GM03348 (cell line): ENCODE measurements at places on chromosomes 3 and 15.
A peak's percentile ranks its signal among the peaks of the same experiment; 100 is the strongest.

GRCh38 chr3:105883798-105884377 is 15.1 kb upstream of the CBLB start:
- no peak for DNase-seq

DNA sequence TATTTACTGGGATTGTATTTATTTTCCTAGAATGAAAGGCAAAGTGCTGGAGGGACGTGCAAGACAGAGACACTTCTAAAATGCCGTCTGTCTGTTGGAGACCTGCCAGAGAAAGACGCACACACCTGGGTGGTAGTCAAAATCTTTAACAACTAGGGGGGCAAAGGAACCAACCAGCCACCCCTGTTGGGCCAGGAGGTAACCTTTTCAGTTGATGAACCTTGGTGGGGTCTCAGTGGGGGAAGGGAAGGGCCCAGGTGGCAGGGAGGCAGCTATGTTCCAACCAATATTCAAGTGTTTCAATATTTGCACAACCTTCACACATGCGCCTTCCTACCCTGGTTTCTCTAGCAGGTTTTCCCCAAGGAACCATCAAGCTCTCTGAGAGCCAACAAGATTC is 99.0 kb downstream of the MEGF11 start:
- DNase-seq, result no peak

DNA sequence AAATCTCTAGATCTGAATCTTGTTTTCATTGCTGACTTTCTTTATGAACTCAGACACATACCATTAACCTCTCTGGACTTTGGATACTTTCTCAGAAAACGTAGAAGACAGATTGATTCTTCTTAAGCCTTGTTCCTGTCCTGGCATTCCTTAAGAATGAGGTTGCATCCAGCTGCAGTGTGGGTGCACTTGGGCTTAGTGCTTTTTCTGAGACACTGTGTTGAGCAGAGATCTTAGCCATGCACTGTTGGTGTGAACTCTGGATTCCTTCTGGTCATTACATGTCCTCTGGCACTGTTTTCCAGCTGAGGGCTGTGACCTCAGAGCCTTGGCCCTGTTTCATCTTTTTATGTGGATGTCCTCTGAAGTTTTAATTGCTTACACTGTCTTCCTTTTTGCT is 428.3 kb downstream of the CNTN4 start:
- DNase-seq, result no peak

GRCh38 chr3:98388147-98388546 is 2.3 kb upstream of the OR5K3 start:
- no peak for DNase-seq

DNA sequence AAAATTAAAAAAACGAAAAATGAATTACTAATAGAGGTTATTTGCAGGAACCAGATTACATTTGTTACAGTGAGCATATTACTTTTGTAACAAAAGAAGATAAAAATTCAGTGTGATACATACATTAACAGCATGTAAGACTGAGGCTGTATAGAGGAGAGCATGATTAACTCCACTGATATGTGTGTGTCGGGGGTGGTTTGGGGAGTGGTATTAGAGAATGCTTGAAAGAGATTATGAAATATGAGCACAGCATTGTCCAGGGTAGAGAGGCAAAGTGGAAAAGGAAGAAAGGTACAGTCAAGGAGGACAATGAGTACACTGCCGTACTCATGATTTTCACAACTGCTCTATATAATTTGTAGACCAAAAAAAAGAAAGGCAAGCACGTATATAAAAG is 62.9 kb upstream of the LRRFIP2 start:
- DNase-seq, result no peak

DNA sequence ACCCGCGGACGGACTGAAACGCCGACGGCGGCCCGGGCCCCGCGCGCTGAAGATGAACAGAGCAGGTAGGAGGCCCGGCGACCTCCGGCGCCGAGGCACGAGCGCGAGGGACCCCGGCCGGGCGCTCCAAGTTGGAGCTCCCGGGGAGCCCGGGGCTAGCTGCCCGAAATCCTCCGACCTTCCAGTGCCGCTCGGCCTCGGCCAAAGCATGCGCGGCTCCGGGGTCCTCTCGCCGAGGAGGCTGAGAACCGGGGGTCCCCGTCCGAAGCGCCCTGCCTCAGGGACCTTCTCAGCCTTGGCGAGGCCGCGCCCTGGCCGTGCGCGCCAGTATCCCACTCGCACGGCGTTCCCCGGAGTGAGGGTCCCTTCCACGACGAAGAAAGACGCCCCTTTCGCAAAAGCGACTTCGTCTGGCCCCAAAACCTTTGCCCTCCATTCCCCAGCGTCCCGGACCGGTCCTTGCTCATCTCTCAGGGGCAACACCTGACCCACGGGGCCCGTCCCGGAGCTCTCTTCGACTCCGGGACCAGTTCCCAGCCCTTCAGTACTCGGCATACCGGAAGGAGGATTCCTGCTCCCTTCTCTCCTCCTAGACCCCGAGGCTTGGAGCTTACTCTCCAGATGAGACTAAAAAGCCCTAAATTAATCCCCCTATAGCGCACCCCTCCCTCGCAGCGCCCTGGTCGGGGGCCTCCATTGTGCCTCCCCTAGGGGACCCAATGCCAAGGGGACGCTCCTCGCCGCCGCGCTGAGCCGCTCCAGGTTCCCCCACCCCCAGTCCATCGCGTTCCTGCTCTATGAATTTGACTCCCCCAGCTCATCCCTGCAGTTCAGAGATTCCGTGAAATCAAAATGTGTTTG is 7.7 kb upstream of the FGD5 start:
- DNase-seq, result no peak

DNA sequence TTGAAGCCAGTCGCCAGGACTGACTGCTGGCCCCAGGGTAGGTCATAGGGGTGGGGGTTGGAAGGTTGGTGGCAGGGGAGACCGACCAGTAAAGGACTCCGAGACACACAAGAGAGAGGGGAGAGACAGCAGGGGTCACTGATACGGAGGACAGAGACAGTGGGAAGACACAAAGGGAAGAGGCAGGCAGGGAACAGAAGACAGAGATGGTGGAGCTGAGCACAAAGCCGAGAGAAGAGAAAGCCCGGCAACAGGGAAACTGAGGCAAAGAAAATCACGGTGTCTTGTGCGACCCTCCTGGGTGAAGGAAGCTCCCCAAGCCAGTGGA is 510 bp downstream of the RASL12 start:
- DNase-seq, result no peak

GRCh38 chr15:51322621-51323296 is 15.6 kb downstream of the CYP19A1 start:
- peak; percentile 20 for DNase-seq

GRCh38 chr15:29924750-29925149 is 102.5 kb upstream of the TJP1 start:
- peak; percentile 85 for DNase-seq

- no peak for DNase-seq
These were observed 23.7 kb downstream of the CPN2 start for GRCh38 chr3:194327218-194328052.

DNA sequence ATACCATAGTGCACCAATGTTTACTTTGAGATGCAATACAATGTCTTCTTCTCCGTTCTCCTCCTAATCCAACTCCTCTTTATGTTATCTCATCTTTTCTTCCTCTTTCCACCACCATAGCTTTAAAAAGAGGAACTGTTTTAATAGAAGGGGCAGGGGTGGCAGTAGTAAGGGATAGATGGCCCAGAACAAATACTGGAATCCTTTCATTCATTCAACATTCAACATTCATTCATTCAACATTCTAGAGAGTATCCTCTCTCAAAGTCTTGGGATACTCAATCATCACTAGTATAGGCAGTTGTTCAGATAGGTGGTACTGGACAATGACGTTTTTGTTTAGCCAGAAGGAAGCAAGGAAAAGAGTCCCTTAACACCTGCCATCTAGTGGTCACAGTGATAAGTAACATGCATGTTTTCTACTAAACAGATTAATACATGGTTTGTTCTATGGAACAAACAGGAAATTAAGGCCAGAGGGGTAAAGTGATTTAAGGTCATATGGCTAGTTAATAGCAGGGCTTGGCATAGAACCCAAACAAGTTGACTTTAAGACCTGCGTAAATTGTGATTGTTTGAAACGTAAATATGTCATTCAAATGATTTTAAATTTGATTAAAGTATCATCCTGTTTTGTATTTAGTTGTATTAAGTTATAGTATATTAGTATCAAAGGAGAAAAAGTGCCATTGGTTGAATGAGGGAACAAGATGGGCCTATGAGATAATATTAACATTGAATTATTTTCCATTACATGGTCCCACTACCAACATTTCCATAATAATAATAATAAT is 26.9 kb upstream of the EHHADH start:
- peak; percentile 71 for DNase-seq

GRCh38 chr3:71063773-71064290 is 519.7 kb downstream of the FOXP1 start:
- DNase-seq, result peak; percentile 32

- no peak for DNase-seq
These were observed 46.2 kb upstream of the PPP4R2 start for GRCh38 chr3:72950372-72950771.

DNA sequence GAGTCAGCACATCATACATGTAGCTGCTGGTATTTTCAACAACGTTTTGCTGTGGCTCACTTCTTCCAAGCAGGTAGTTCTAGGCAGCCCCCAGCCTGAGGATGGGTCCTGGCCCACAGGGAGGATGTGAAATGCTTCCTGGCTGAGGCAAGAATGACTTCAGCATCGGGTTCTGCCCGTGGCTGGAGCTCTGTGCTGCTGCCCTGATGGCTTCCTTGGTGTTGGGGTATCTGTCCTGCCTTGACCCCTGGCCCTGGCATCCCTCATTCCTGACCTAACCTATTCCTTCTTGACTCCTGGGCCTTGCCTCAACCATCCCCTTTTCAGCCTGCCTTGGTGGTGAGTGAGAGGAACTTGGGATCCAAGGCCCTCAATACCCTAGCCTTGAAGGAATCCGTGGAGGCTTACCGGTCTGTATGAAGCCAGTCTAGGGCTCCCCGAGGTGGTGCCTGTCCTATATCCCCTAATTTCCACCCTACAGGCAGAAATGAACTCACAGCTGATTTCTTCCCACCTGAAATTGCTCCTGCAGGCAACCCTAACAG is 300.6 kb downstream of the TLE3 start:
- DNase-seq, result no peak

DNA sequence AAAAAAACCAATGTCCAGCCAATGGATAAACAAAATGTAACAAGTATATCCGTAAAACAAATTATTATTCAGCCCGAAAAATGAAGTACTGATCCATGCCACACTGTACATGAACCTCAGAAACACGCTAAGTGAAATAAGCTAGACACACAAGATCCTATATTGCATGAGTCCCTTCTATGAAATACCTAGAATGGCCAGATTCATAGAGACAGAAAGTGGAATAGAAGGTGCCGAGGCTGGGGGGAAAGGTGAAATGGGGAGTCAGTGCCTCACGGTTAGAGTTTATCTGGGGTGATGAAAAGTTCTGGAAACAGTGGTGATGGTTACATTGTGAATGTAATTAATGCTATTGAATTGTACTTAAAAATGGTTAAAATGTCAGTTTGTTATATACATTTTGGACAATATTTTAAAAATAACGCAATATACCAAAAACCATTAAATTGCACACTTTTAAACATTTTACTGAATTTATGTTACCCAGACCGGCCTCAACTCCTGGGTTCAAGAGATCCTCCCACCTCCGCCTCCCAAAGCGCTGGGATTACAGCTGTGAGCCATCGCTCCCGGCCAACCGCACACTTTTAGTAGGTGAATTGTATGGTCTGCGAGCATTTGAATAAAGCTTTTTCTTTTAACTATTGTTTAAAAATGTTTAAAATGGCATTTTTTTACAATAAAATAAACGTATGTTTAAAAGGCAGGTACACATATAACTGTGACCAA is 2.1 kb downstream of the RNF168 start:
- DNase-seq, result no peak

GRCh38 chr3:31275038-31275572 is 257.6 kb upstream of the STT3B start:
- DNase-seq, result peak; percentile 77

GRCh38 chr3:3281024-3281423 is 101.5 kb upstream of the CRBN start:
- DNase-seq, result no peak

GRCh38 chr3:101518421-101518871 is 5.4 kb upstream of the SENP7 start:
- DNase-seq, result no peak

GRCh38 chr3:100972301-100972844 is 20.8 kb downstream of the ABI3BP start:
- DNase-seq, result no peak

DNA sequence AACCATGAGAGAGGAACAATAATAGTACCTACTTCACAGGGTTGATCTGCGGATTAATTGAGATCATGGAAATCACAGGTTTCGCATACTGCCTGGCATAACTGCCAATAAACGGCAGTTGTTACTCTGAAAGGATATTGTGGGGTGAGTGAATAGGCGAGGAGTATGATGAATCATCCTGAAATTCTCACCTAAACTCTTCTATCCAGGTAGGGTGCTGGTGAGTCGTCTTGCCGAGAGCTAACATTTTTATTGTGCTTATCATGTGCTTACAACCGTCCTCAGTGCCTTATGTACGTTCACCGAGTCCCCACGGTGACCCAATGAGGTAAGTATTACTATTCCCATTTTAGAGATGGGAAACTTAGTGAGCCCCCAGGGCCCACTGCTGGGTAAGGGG is 52.4 kb upstream of the SRGAP3 start:
- DNase-seq, result no peak

DNA sequence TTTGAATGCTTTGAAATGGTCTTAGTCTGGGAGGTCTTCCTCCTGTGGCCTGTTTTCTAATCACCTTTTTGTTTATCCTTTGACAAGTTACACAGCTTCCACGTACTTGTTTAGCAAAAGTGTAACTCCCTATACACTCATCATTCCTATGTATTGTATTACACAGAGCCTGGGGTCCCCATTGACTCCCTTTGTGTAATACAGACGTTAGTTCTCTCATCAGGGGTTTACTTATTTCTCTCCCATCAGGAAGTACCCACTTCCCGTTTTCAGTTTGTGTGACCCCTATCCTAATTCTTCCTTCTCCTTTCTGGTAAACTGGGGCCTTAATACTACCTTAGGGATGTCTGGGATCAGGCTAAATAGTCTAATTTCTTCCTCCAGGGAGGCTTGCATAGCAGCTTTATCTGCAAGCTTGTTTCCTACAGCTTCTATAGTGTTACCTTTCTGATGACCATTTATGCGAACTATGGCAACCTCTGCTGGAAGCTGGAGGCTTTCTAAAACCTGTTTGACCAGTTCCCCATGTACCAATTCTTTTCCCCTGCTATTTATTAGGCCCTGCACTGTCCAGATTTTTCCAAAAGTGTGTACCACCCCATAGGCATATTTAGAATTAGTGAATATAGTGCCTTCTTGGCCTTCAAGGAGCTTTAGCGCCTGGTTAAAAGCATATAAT is 22.4 kb downstream of the ARL8B start:
- no peak for DNase-seq

DNA sequence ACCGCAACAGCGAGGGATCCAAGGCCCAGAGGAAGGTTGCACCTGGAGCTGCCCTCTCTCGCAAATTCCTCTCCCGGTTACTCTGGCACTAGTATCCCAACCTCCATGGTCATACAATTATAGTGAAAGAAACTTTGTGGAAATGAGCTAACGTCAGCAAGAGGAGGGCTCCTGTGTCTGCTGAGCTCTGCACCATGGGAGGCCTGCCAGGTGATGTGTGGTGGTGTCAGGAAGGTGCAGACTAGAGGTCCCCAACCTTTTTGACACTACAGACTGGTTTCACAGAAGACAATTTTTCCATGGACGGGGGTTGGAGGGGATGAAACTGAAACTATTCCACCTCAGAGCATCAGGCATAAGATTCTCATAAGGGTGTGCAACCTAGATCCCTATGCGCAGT is 13.2 kb upstream of the IQCF6 start:
- no peak for DNase-seq

GRCh38 chr3:28860307-28860706 is 420.6 kb upstream of the RBMS3 start:
- peak; percentile 35 for DNase-seq
